ENCODE measurements at places on chromosomes 7 and 10.

GRCh38 chr7:132977234-132977633, 104.7 kb downstream of the CHCHD3 start:
- no peak for DNase-seq

GRCh38 chr10:72736828-72737220, 44.9 kb downstream of the MCU start:
- no peak for DNase-seq

DNA sequence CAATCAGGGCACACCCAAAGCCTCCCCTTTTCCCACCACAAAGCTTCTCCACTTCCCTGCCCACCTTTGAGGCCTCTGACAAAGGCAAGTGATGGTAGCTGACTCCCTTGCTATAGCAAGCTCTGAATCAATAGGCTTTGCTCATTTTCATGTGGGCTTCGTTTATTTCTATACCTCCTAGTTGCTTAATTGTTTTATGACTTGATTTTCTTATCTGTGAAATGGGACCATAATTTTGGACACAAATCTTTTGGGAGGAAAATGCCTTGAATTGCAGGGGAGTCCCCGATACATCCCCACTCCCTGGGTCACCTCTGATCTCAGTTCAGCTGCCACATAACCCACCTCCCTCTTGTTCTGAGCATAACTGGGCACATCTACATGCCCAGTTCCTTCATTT, 13.7 kb upstream of the DLG5 start:
- no peak for DNase-seq

DNA sequence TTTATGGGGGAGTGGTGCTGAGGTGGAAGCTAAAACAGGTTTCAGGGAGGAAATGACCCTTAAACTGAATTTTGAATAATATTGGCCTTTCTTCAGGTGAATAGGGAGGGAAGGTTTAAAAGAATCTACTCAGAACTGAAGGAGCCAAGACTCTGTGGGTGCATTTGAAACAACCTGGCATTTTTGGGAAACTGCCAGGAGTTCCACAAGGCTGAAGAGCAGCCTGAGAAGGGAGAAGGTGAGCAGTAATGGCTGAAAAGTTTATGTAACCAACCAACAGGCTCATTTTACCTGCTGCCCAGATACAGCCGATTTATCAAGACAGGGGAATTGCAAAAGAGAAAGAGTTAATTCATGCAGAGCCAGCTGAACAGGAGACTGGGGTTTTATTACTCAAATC, 4.0 kb upstream of the PANK1 start:
- no peak for DNase-seq

DNA sequence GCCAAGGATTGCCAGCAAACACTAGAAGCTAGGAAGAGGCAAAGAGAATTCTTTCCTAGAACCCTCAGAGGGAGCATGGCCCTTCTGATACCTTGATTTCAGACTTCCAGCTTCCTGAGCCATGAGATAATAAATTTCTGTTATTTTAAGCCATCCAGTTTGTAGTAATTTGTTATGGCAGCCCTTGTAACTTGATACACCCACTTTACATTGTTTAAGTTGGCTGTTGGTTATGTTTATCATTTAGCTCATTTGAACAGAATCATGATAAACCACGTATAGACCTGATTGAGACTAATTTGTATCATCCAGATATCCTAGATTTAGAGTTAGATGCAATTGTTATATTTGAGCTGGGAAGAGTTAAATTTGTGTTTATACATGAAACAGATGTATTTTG, 9.4 kb upstream of the TES start:
- no peak for DNase-seq

DNA sequence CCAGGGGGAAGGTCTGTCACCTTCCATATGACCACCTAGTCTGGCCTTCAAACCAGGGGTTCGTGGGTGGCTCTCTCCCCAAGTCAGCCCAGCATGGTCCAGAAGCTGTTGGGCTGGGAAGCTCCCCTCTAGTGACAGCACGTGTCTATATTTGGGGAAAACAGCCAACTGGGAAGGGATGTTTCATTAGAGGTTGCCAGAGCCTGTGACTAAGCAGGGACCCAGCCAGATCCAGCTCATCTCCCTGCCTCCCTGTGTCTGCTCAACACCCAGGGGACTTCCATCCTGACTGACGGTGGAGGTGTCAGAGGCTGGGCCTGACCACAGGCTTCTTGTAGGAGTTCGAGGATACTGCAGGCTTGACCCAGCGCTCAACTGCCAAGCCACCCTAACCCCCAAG, 10.5 kb downstream of the STYXL1 start:
- DNase-seq, result no peak

- no peak for DNase-seq
Observed at GRCh38 chr10:72323771-72324191, 30.9 kb downstream of the DNAJB12 start.

GRCh38 chr7:100829150-100829716, 1.9 kb upstream of the EPHB4 start:
- no peak for DNase-seq

GRCh38 chr10:31593124-31593523, 274.1 kb downstream of the ZEB1 start:
- no peak for DNase-seq

GRCh38 chr7:45701701-45702510, 127.7 kb downstream of the ADCY1 start:
- no peak for DNase-seq

- no peak for DNase-seq
Observed at GRCh38 chr7:133530682-133531081, 277.8 kb downstream of the EXOC4 start.

DNA sequence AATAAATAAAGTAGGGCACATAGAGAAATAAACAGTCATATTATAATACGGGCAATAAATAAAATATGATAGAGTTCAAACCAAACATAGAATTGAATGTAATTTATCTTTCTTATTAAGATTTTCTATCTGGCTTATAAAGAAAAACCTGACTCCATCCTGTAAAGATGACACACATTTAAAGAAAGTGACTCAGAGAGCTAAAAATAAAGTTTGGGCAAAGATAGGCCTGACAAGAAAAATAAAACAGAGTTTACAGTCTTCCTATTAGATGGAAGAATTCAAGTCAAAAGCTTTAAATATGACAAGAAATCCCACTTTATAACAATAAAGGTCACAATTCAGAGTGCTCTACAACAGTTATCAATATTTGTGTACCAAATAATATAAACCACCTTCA, 580.6 kb downstream of the PHTF2 start:
- no peak for DNase-seq

DNA sequence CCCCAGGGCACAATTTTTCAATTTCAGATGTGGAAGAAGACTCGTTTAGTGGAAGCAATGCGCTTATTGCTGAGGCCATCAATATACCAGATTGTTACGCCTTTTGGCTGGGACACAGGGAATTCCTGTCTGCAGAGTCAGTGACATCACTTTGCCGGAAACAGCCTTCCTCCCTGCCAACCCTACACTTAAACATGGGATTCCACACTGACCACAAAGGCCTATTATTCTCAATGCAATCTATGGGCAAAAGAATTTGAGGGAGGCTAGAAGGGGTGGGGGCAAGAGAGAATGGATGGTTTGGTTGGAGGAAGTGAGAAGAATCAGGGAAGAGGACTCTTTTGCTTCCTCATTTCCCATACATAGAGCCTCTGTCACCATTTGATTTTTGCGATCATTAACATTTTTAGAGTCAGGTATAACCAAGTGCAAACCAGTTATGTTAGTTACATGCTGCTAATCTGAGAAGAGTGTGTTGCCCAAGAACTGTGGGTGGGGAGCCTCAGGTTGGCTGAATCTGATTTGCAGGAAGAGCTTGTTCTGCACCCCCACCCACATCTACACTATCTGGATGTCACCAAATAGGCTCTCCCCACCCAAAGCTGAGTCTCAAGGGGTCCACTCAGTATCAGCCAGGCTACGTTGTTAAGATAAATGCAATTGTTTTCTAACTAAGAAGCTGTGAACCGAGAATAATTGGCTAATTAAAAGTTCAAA, 58.2 kb downstream of the ENTPD1 start:
- no peak for DNase-seq

DNA sequence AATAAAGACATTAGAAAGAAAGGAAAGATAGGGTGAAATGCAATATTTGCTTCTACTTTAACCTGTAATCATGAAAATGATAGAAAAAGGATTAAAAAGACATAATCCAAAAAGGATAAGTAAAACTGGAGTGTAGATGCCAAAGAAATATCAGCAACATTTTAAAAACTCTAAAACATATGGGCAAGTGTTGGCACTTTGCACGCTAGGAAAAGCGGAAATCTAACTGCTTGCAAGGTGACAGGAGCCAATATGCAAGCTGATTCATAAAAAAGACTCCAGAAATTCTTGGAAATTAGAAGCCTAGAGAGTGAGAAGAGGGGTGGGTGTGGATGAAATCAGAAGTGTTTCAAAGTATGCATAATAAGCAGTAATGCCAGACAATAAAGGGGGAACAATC, 161.1 kb downstream of the SEMA3E start:
- no peak for DNase-seq

DNA sequence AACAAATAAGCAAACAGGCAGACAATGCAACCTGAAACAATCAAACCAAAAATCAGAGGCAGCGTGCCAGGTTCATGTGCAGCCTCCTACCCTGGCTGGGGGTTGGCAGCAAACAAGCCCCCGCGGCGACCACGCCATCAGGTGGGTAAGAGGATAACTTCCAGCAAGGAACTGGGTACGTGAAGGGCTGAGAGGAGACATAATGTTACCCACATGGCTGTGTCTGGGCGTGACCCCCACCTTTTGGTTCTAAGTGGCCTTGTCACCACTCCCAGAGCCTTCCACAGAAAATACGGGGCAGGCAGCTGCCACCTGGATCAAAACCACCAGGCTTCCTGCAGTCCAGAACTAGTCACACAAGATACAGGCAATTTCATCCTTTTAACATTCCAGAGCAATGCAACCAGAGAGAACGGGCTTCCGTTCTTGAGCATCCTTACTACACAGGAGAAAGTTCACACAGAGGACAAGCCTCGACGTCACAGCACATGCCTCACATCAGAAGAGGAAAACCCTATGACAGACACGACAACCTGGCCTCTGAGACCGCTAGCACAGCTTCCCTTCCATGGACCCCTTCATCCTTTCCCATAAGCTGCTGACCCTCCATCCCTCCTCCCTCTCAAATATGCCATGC, 171.0 kb downstream of the GRID1 start:
- DNase-seq, result no peak

- no peak for DNase-seq
Observed at GRCh38 chr10:69409968-69410367, 6.8 kb downstream of the TACR2 start.

GRCh38 chr10:114998993-114999392, 61.0 kb downstream of the TRUB1 start:
- DNase-seq, result no peak
